ENCODE measurements at places on chromosomes 1 and 21. TPM values are rescaled to one million over a fixed set of nuclear protein-coding genes. Genes with fewer than 3 reads are reported as not detected.
A peak's percentile ranks its signal among the peaks of the same experiment; 100 is the strongest.

The S100A10 gene
- total RNA-seq = 25.8 TPM

- DNase-seq = no peak
Measured at GRCh38 chr1:199054694-199055093, 415.9 kb downstream of the PTPRC start.

DNA sequence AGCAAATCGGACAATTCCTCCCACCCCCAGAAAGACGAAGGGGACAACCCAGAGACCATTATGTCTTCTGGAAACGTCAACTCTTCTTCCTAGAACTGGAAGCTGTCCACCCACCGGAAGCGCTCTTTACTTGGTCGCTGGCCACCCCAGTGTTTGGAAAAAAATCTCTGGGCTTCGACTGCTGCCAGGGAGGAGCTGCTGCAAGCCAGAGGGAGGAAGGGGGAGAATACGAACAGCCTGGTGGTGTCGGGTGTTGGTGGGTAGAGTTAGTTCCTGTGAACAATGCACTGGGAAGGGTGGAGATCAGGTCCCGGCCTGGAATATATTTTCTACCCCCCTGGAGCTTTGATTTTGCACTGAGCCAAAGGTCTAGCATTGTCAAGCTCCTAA is 3.2 kb downstream of the S1PR1 start:
- DNase-seq = no peak

DNA sequence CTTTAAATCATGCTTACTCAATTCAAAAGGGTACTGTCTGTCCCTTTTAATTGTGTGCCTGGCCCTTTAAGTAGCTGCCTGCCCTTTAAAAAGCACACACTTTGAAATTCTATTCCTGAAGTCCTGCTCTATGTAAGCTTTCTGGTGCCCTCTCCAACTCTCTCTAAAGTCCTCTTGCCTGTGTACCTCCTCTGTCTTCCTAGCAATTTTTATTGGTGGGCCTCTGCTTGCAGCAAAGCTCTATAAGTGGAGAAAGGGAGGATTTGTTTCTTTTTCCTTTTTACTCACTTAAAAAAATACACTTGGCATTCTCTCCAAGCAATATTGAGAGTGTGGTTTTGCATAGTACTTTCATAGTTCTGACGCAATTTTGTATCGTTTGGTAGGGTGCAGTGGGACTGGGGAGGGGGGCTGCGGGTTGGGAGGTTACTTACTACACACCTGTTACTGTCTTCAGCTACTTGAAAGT is 135.4 kb downstream of the LMO4 start:
- DNase-seq = no peak

DNA sequence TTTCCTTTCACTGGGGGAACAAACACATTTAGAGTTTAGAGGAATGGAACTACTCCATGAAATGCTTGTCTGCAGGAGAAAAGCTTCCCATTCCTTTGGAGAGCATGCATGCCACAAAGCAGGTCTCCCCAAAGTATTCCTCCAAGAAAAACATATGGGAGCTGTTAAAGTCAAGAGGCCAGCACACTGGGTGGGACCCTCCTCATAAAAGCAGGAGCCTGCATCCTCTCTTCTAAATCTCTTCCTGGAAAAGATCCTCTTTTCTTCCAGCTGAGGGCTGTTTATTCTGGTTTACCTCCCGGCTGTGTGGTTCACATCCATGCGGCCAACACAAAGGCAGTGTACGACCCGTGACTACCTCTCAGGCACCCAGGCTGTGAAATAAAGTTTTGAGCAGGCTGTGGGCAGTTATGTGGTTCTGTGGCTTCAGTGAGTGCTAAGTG is 103.4 kb downstream of the TENT5C start:
- DNase-seq = no peak

GRCh38 chr21:38494703-38495102 is 3.6 kb downstream of the ERG start:
- no peak for DNase-seq

DNA sequence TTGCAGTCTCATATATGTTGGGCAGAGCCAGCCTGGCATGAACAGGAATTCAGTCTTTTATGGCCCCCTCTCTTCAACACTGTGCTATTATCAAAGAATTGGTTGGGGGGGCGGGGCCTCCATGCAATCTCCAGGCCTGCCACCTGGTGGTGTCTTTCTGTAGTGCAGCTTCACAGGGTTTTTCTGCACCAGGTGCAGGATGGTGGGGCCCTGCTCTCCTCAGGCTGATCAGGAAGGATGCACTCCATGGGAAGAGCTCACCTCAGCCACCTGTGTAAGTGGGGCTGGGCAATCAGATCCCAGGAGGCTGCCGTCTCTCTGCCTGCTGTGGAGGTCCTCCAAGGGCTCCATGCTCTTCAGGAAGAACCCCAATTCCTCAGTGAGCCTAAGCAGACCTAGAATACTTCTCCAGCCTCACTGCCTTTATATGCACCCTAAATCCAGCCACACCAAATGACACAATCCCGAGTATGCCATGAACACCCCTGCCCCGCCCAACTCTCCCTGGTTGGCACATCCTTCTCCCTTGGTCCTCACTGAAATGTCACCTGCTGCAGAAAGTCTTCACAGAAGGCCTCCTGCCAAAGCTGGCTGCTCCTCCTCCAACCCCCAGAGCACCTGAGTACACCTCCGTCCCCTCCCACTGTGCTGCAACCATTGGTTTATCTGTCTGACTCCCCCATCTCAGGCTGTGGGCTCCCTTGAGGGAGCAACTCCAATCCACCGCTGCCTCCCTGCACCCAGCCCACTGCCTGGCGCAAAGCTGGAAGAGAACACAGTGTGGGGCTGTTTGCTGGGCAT is 16.5 kb downstream of the STK40 start:
- peak; percentile 87 for DNase-seq

DNA sequence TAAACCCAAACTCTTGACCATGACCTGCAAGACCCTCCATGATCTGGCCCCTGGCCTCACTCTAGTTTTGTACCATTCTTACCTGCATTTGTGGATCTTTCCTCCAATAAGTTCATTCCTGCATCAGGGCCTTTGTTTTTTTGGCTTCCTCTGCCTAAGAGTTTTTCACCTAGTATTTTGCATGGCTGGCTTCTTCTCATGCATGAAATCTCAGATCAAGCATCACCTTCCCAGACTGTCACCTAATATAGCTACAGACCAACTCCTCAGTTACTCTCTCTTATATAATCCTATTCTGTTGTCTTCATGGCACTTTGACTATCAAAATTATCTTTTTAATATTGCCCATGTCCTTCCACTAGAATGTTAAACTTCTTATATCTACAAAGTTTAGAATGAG is 54.2 kb downstream of the BTBD8 start:
- DNase-seq = no peak

All from ascending aorta (tissue), 2 donors.